ENCODE measurements at places on chromosomes 6 and 20.

GRCh38 chr6:36946526-36946925 is 8.0 kb upstream of the PI16 start:
- DNase-seq: no peak

DNA sequence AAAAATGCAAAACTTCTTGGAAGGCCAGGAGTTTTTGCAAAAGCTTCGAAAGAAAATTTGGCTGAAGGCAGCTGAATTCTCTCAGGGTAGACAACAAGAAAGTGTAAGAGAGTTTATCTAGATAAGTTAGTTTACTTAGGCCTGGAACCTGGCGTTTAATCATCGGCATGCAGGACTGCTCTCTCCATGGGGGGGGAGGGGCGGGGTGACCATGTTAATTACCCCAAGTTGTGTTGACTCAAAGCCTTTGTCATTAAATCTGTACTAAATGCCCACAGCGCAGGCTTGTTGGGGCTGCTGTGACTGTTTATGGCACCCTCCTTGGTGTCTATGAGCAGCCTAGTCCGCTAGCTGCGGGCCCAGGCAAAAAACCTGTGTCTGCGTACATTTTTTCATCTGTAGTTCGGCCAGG is 20.1 kb upstream of the ZNF451 start:
- DNase-seq: no peak

DNA sequence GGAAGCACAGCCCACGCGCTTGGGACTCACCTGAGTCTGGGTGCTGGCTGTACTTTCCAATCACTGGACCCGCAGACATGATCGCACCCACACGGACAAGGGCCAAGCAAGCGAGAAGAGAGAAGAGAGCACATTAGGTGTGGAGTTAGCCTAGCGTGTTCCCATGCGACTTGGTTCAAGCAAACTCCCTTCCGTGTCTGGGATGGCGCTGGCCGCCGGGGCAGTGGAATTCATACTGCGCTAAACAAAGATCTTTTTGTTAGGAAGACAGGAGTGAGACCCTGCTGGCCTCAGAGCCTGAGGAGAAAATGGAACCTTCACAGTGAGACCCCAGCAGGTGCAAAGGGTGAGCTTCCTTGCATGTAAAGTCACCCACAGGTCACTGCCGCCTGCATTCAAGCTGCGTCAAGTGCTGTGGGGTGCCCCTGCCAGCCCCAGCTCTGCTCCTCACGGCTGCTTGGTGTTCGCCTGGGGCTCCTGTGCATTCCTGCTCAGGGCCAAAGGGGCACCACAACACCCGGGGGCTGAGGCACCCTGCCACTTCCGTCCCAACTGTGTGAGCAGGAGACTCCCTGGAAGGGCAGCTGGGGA is 26.4 kb downstream of the PSMG4 start:
- no peak for DNase-seq

DNA sequence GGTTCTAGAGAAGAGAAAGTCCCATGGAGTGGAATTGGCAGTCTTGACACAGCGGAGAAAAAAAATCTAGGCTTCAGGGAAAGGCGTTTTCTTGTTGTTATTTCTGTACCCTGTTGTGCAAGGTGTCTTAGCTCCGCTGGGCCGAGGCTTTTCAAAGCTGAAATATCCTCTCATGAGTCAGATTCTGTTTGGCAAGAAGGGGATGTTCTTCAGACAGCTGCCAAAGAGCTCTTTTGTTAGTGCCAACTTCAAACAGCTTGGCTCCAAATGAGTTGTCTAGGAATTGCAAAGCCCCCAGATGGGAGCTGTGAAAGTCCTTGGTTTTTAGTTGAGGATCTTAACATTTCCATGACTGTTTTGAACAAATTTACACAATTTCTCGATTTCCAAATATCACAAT is 45.6 kb downstream of the LRRN4 start:
- DNase-seq: no peak

GRCh38 chr6:79694156-79694555 is 63.0 kb downstream of the SH3BGRL2 start:
- DNase-seq: no peak

DNA sequence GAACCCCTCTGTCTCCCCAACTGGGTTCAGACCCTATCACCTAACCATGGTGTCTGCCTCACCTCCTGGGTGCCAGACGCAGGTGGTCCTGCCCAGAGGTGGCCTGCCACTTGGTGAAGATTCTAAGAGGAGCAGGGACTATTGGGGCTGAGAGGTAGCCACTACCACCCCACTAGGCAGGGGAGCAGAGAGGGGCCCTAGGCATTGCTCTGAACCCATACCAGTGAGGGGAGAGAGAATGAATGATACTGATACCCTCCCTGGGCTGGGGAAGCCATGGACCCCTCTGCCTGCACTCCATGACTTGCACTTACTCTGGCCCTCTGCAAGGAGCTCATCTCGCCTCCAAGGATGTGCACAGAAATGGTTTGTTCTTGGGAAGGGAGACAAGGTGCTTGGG is 31.7 kb upstream of the SPDEF start:
- no peak for DNase-seq

DNA sequence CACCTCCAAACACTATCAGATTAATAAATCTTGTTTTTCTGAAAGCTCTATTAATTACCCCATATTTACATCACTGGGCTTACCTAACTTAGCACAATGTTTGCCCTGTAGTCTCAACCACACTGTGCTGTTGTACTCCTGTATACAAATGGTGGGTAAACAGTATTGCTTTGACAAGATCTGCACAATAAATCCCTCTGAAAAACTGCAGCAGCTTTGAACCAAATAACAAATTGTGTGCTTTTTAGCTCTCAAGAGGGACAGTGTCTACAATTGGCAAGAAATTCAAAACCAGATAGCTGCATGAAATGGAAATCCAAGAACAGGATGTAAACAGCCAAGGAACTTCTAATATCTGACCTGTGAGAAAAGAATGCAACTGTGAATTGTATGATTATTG is 10.4 kb downstream of the KIF6 start:
- DNase-seq: no peak

DNA sequence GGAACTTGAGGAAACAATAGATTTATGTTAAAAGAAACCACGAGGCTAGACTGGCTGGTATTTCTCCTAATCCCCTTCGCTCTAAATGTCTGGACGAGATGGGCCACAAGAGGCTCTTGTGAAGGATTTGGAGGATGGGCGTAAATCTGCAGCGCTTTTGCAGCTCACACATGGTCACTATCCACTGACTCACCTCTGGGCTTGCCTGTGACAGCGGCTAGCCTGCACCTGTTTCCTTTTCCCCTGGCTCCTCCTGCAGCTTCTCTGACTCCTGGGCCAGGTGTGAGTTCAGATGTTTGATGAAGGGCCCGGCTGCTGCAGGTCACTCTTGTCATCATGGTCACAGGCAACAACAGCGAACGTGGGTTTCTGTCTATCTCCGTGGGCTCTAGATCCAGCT is 629.4 kb downstream of the CBLN4 start:
- DNase-seq: no peak

DNA sequence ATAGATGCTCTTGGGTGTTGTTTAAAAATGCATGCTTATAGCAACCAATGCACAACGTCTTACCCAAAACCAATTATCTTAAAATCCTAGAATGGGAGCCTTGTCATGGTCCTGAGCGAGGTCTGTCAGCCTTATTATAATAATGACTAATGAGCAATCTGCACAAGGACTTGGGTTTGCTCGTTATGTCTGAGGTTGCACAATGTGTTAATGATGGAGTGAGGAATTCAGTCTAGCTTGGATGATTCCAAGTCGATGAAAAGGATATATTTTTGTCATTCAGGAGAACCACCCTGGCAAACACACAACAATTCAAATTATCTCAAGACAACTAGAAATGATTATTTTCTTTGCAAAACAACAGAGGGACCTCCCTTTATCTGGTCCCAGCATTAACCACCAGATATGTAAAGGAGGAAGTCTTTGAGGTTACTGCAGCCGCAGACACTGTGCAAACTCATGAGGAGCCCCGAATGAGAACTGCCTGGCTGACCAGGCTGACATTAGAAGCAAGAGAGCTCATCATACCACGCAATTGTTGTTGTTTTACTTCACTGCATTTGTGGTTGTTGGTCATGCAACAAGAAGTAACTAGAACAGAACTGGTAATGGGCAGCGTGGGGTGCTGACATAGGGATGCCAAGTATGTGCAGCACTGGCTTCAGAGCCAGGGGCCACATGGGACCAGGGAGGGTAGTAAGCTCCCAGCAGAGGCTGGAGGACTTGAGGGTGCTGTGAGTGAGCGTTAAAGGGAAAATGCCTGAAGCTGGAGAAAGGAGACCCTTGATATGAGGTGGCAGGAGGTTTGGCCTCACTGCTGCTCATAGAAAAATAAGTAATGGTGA is 488.3 kb downstream of the CDH26 start:
- DNase-seq: no peak

- no peak for DNase-seq
Observed at GRCh38 chr20:64232794-64233193, 22.8 kb upstream of the PCMTD2 start.

DNA sequence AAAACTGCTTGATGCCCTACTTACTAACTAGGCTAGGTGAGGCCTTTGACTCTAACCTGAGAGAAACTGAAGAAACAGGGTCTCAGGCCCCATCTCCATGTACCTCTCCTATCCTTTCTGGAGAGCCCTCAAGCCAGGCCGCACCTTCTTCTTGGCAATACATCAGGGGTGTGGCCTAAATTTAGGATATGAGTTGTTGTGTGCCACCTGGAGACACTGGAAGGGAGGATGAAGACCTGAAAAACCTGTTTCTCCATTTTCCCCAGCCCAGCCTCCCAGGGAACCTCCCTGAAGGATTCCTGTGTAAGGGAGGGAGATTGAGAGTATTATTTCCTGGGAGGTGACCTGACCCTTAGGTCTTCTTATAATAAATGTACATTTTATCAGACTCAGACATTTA is 3.1 kb downstream of the LY6G6D start:
- no peak for DNase-seq

GRCh38 chr20:46144432-46145025 is 26.4 kb downstream of the CD40 start:
- no peak for DNase-seq

DNA sequence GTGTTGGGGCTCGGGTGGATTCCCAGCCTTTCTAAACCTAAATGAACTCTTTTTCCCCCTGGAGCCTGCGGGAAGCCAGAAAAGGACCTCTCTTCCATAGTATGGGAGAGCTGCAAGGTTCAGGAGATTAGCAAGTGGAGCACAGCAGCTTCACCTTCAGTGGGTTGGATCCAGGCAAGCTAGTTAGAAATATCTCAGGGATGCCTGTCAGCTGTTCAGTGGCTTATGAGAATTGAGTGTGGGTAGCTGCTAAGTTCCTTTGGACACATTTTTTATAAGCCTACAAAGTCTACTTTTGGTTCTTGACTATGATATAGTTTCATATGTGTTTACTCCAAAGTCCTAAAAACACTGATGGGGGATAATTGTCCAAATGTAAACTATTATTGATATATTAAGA is 642.1 kb downstream of the EPM2A start:
- no peak for DNase-seq

- DNase-seq: no peak
Observed at GRCh38 chr6:125807293-125807692, 16.5 kb downstream of the NCOA7 start.

- DNase-seq: no peak
Observed at GRCh38 chr6:166635013-166635970, 8.2 kb upstream of the RPS6KA2 start.

- no peak for DNase-seq
Observed at GRCh38 chr20:14522595-14522994, 185.2 kb upstream of the FLRT3 start.

DNA sequence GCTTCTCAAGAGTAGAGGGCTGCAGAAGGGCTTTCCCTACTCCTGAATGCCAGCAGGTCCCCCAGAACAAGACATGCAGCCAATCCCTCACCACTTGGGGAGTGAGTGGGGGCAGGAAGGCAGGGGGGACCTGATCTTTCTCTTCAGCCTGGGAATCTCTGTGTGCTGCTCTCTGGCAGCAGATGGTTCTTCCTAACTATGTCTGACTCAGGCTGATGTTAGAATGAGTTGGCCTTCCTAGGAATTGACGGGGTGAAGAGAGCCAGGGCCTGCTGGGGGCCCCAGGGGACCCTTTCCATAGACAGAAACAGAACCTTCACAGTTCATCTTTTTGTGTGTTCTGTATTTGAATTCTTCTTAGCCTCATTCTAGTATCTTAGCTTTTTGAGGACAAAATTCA is 29.0 kb upstream of the TCP11 start:
- peak; percentile 18 for DNase-seq

Measured in right forelimb (tissue), 1 donor.